AG08395 (cell line): ENCODE measurements at places on chromosomes 7 and 10.

DNA sequence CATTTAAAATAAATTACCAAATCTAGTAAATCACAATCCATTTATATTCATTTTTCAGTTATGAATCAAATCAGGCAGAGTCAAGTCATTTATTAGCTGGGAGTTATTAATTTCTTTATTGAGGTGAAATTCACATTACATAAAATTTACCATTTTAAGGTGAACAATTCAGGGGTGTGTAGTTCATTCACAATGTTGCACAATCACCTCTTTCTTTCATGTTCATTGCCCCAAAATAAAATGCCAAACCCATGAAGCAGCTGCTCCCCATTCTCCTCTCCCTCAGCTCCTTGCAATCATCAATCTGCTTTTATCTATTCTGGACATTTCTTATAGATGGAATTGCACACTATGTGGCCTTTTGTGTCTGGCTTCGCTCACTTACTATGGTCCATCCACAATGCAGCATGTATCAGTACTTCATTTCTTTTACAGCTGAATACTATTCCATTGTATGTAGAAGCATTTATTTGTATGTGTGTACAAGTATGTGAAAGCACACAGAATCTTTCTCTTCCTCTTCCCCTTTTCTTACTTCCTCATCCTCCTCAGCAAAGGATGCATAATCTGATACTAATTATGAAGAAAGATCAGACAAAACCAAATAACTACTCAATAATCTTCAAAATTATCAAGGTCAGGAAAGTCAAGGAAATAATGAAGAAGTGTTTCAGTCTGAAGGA is 60.6 kb downstream of the LMBR1 start:
- DNase-seq, result no peak

GRCh38 chr7:139737221-139738100 is 40.3 kb downstream of the HIPK2 start:
- no peak for DNase-seq

- DNase-seq, result no peak
Observed at GRCh38 chr7:115682507-115682906, 348.1 kb downstream of the TFEC start.

DNA sequence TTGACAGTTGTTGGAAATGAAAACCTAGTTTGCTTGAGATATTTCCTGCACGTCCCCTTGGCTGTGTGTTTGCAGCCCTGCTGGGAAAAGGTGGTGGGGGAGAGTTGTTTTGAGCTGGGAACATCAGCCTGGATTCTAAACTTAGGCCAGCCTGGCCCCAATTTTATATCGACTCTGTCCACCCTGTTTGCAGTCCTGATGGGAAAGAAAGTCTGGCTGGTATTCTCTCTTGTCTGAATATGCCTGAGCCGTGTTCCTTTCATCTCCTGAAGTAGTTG is 178.7 kb downstream of the CCDC3 start:
- no peak for DNase-seq

GRCh38 chr7:101502466-101503098 is 126.5 kb downstream of the MYL10 start:
- DNase-seq, result no peak

DNA sequence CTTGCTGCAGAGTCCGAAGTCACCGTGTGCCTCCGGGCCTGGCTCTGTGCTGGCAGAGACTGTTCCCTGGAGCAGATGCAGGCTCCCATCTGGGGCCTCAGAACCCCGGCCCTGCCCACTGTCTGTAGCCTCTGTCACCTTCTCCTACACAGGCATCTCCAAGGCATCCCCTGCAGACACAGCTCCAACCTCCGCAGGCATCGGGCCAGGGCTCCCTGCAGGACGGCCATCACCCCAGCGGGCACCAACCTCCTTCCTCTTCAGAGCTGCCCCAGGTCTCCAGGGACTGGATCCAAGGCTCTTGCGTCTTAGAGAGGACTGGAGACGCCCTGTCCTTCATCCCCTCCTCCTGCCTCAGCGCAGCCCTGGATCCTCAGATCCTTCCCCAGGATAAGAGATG is 69.9 kb upstream of the MYL10 start:
- no peak for DNase-seq

- no peak for DNase-seq
Observed at GRCh38 chr10:31770307-31770902, 158.2 kb downstream of the ARHGAP12 start.

DNA sequence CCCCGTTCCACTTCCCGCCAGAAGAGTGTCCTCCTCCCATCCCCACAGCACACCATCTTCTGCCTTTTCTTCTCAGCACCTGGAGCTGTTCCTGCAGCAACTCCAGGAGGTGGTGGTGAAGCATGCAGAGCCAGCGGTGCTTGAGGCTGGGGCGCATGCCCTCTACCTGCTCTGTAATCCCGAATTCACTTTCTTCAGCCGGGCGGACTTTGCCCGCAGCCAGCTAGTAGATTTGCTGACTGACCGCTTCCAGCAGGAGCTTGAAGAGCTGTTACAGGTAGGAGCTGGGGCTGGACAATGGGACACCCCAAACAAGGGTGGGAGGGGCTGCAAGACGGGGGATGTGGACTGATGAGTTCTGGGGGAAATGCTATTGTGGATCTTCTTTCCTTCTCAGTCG is 19.1 kb upstream of the PVRIG start:
- no peak for DNase-seq

GRCh38 chr7:73343671-73344380 is 15.9 kb downstream of the FKBP6 start:
- no peak for DNase-seq

GRCh38 chr7:118949031-118949430 is 724.5 kb downstream of the ANKRD7 start:
- no peak for DNase-seq

DNA sequence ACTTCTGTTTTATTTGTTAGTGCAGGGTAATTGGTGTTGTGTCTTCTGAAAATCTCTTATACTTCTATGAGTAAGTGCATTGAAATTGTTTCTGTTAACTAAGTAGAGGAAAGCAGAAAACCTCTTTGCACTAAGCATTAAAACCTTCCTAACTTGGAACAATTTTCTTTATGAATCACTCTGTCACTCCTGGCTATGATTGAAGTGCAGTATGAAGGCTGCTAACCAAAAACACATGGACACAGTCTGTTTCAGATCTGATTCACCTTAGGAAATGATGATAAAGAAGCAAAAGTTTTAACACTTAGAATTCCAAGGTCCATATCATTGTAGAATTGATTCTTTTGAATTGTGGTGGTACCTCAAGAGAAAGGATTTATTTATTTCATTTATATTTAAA is 41.9 kb downstream of the MET start:
- peak; percentile 54 for DNase-seq

DNA sequence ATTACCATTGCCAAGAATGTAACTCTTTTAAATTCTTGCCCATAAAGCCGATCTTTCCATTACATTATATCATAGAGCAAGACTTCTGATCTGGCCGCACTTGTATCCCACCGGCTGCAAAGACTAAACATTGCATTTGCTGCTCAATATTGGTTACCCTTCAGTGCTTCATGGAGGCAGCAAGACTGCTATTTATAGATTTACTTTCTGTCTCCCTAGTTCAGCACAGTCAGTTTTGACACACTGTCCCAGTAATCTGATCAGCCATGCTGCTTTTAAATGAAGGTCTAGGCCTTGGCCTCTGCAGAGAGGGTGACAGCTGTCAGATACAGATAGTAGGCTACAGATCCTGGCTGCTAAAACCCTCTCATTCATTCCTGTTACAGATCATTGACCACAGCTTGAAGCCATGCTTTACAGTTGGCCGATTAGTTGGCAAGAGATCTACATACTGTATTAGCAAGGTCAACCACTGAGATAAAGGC is 562.6 kb upstream of the GALNT17 start:
- no peak for DNase-seq

DNA sequence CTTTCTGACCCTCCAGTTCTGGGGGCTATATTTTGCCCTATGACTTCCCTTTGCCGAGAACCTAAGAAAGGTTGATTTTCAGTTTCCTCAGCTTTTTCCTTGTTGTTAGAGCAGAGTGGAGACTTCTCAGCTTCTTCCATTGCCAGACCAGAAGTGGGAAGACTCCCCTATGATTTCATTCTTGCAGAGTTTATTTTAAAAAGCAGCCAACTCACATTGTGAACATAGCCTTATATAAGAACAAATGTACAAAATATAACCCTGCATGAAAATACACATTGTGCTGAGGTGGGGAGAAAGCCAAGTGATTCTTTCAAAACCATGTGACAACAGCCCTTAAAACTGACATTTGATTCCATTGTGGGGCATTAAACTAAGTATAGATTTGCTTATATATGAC is 33.8 kb upstream of the FZD8 start:
- no peak for DNase-seq

GRCh38 chr7:47314728-47315607 is 266.9 kb downstream of the TNS3 start:
- peak; percentile 43 for DNase-seq

DNA sequence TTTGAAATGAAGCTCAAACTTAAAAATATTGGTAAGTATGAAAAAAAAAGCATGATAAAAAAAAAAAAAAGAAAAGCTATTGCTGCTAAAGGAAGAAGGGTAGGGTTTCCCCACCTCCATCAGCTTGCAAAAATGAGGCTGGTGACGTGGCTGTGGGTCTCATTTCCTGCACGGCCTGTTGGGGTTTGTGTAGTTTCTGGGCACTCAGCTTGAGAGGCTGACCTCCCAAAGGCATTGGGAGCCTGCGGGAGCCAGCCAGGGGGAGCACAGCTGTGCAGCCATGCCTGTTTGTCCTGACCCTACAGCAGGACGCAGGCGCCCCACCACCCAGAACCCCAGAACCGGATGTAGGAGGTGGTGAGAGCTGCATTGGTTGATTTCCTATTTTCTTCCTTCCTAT is 48.8 kb upstream of the CARD11 start:
- no peak for DNase-seq

- no peak for DNase-seq
Observed at GRCh38 chr10:127813290-127813689, 76.3 kb downstream of the FOXI2 start.

GRCh38 chr10:118423800-118424442 is 81.8 kb upstream of the FAM204A start:
- peak; percentile 92 for DNase-seq

- DNase-seq, result no peak
Observed at GRCh38 chr7:125241548-125241947, 311.9 kb upstream of the POT1 start.

DNA sequence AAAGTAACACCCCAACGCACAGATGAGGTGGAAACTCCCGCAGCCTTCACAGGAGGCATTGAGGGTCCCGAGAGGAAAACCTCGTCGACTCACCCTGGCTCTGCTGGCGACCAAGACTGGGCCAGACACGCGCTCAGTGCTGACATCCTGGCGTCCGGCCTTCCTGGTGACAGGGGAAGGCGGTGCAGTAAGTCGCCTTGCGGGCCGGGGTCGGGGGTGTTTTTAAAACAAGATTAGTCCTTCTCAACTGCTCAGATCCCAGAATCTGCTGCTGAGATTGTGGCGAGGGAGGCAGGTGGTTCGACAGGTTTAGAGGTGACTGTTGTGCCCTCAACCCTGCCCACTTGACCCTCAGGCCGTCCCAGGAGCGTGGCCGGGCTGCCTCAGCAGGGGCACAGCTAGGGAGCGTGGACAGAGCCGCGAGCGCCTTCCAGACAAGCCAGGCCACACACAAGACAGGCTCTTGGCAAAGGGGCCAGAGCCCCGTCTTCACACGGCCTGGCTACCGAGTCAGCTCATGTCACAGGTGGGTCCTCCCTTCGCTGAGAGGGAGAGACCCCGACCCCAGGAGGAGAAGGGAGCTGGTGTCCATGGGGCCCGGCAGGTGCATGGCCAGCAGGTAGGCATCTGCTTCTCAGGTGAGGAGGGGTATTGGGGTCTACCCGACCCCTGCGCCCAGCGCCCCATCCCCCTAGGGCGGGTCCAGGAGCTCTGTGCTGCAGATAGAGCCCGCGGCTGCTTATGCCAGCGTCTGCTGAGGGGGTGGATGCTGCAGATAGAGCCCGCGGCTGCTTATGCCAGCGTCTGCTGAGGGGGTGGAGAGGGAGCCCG is 81.6 kb downstream of the DNAJB6 start:
- no peak for DNase-seq

DNA sequence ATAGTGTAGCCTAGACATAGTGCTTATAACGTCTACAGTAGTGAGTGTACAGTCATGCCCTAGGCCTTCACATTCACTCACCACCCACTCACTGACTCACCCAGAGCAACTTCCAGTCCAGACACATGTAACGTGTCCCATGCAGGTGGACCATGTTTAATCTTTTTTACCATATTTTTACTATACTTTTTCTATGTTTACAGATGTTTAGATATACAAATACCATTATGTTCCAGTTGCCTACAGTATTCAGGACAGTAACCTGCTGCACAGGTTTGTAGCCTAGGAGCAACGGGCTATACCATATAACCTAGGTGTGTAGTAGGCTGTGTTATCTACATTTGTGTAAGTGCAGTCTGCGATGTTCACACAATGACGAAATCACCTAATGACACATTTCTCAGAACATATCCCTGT is 11.0 kb downstream of the MPP7 start:
- peak; percentile 67 for DNase-seq

GRCh38 chr7:129390314-129390713 is 43.9 kb upstream of the STRIP2 start:
- no peak for DNase-seq

GRCh38 chr7:15345216-15345615 is 216.6 kb downstream of the AGMO start:
- DNase-seq, result no peak

DNA sequence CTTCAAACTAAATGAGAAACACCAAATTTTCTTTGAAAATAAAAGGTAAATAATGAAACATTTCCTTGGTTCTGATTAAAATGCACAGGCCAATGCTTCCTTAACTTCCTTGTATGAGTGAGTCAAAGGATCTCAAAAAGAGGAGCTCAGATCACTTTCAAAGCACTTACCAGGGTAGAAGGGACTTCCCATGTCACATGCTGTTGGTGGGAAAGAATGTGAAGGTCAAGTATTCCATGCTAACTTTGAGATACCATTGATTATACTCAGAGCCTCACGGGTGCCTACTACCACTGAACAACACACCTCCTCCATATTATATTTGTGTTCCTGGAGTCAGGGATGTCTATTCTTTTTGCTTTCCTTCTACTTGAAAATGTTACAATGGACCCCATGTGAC is 233.5 kb upstream of the KIAA1217 start:
- no peak for DNase-seq

GRCh38 chr7:80732630-80733029 is 94.2 kb downstream of the CD36 start:
- DNase-seq, result no peak

GRCh38 chr7:109235316-109235715 is 665.6 kb downstream of the DNAJB9 start:
- no peak for DNase-seq
